Stimulated activated CD8-positive, alpha-beta memory T cell treated with anti-CD3 and anti-CD28 coated beads, Interleukin-4, amount 100 ng/mL, for 1 hour (primary cell): ENCODE measurements at places on chromosomes 3 and 15.

- DNase-seq = no peak
These were observed 140.6 kb downstream of the EEFSEC start for GRCh38 chr3:128293930-128294329.

DNA sequence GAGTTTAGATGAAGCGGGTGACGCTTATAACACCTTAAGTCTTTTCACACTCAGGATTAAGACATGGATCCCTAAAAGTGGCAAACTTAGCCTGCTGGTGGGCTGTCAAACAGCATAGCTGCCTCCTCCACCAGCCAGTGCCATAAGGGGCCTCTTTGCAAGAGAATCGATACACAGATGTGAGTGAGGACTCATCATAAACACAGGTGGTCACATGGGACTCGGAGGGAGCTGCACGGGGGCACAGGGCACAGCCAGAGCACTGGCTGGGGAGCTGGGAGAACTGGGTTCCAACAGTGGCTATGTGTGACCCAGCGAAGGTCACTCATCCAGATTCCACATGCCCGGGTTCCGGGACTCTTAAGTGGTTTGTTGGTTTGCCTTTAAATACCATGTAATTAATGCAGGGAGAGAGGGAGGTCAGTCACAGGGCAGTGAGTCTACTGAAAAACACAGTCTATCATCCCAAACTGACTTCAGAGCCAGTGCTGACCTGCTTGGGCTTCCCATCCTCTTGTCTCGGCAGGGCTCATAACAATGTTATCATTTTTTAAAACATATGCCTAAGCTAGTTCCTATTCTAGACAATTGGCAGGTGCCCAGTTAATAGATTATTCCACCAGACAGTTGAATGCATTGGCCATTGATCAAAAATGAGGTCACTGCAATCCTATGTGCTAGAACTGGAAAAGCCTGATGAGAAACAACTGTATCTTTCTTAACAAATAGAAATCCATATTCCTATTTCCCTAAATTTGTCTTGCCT lies 51.8 kb downstream of the SLC12A8 start:
- no peak for DNase-seq

DNA sequence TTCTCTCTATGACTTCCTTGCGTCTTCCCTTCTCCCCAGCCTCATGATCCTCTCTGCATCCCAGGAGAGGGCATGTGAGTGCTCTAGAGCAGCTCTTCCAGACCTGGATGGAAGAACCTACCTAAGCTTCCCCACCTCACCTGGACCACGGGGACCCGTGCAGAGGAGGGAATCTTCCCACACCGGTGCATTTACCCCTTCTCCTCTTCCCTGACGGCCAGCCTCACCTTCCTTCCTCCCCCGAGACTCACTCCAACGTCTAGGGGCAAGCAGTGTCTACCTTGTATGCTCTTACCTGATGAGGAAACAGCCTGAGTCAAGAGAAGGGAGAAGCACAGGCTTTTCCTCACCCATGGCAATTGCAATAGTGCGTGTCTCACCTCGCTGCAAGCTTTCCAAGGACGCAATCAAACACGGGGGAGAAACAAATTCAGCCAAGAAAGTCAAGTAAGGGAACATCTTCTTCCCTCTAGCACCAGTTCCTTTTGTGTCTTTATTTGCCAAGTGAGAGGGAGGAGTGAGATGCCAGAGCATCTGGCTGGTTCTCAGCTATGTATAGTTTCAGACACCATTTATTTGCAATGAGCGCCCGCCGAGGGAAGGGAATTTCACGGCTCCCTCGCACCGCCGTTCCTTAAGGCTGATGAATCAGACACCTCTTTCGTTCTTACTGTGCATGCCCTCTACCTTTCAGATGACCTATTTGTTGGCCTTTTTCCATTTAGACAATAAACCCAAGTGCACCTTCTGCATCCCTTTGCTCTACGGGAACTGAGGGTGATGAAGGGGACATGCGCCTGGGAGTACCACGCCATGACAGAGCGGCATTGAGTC lies 1.8 kb upstream of the CCR9 start:
- DNase-seq = no peak

- DNase-seq = no peak
These were observed 574 bp downstream of the CASR start for GRCh38 chr3:122183893-122184590.

GRCh38 chr3:34889641-34890040 lies 749.7 kb upstream of the ARPP21 start:
- DNase-seq = no peak

- DNase-seq = no peak
These were observed 19.9 kb downstream of the TATDN2 start for GRCh38 chr3:10268116-10268515.

DNA sequence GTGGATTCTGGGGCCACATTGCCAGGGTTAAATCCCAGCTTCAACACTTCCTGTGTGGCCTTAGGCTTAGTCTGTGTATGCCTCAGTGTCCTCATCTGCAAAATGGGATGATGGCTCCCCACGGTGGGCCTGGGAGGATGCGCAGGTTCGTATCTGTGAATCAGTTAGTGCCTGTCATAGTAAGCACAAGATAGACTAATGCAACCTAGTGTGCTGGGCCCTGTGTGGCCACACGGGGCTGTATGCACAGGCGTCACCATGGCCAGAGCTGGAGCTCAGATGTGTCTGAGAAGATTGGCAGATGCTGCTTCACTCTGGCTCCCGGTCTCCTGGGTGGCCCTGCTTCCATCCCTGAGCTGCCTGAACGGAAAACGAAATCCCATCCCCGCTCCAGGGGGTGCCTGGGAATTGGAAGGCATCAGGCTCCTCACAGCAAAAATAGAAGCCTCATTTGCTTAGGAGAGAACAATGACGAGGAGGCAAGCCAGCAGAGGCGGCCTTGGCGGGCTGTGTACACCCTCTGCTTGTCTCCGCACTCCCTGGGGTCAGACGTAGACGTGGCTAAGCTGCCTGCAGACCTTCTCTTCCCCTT lies 103.6 kb downstream of the APBA2 start:
- no peak for DNase-seq

DNA sequence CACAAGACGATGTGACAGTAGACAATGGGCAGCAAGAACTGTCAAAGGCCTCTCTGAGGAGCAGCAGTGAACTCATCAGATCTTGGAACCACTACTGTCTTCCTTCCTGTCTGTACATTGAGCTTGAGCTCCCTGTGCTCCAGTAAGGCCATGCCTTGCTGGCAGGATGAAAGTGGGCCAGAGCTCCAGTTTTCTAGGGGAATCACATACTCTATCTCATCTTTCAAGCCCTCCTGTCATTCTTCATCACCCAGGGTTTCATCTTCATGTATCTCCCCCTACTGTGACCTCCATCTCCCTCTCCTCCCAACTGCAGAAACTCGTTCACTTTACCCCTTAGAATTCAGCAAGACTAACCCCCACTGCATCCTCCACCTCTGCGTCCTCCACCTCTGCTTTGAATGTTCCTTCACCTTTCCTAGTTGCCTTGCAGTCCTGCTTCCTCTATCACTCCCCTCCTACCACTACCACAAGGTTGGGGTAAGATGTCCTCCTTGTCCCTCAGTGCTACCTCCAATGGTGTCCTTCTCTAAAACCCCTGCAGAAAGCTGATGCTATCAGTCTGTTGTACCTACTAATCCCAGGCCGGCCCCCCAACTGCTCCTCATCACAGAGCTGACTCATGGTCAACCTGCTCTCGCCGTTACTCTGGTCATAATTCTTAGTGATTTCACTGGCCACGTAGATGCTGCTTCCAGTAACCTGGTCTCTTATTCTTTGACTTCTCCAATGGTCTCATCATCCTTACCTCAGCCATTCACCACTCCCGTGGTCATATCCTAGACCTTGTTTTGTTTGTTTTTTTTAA lies 22.3 kb downstream of the NKIRAS1 start:
- DNase-seq = no peak
